ENCODE measurements at places on chromosomes 11 and 22. TPM values are rescaled to one million over a fixed set of nuclear protein-coding genes. Genes with fewer than 3 reads are reported as not detected.

DNA sequence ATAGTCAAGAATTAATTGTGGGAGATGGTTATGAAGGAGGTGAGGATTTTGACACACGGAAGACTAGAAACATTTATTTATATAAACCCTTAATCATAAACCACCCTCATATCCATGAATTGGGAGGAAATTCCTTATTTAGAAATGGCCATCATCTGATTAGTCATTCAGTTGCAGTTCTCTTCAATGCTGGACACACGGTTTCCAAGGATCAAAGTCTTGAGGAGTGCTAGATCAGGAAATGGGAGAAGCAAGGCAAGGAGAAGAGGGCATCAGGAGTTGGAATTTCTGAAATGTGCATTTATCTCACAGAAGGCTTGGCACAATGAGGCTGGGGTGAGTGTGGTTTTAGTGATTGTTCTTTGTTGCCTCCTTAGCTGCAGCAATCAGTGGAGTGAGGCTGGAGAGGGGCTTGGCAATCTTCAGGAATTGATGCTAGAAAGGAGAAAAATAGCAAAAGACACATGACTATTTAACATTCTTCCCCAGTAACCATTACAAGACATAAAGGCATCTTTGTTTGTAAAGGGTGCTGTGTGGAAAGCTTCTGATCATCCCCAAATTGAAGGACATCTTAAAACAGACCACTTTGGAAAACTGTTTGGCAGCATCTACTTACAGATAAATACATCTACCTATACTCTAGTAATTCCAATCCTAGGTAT, 21.6 kb upstream of the GDPD4 start:
- no peak overlapping the region for H3K27ac ChIP-seq
- DNase-seq = no peak

DNA sequence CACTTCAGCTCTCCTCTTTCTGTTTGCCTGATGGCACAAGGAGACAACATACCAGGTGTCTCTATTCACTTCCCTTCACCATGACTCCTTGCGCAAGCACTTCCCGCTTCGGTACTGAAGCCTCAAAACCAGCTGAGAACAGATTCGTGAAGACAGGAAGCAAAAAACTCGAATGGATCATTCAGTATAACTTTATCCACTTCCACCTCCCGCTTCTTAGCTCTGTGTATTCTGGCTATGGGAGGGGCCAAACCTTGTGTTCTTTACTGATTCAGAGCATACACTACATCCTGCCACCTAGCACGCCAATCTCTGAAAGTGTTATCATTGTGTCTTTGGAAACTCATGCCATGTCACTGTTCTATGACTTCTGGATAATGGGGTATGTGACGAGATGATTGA, 62.2 kb upstream of the ADA2 start:
- H3K27ac ChIP-seq = no peak overlapping the region
- H3K4me1 ChIP-seq = peaks cover 15% of the 10 kb centered on the region
- no peaks in the 10 kb centered on the region for H3K36me3 ChIP-seq
- H3K4me3 ChIP-seq = no peak overlapping the region

PAFAH1B2 gene
- 45.6 TPM for total RNA-seq

GRCh38 chr11:120465921-120466534, 45.5 kb upstream of the GRIK4 start:
- H3K4me1 ChIP-seq = no peaks in the 10 kb centered on the region
- DNase-seq = no peak
- no peak overlapping the region for H3K27ac ChIP-seq
- no peak overlapping the region for H3K4me3 ChIP-seq
- H3K36me3 ChIP-seq = no peaks in the 10 kb centered on the region
- H3K27me3 ChIP-seq = no peaks in the 10 kb centered on the region

DNA sequence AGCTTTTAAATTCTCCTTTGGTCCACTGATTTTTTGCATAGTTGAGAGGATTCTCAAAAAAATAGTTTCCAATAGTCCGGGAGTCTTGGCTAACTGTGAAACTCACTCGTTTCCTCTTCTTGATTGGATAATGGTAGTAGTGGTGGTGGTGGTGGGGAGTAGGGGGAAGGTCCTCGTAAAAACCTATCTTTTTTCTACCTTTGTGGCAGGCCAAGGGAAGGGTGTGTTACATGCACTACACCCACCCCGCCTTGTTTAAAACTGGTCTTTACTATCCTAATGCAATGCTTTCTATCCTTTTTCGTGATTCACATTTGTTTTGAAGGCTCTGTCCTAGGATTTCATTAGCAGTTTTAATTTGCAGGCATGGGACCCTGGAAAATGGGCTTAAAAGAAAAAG, 4.8 kb downstream of the TEAD1 start:
- peaks cover 6% of the 10 kb centered on the region for H3K4me1 ChIP-seq
- no peak for DNase-seq
- no peaks in the 10 kb centered on the region for H3K36me3 ChIP-seq
- H3K27ac ChIP-seq = no peak overlapping the region
- peaks cover 85% of the 10 kb centered on the region for H3K27me3 ChIP-seq
- H3K4me3 ChIP-seq = no peak overlapping the region

- H3K4me1 ChIP-seq = no peaks in the 10 kb centered on the region
- H3K27ac ChIP-seq = no peak overlapping the region
- no peak overlapping the region for H3K4me3 ChIP-seq
- H3K36me3 ChIP-seq = no peaks in the 10 kb centered on the region
These were observed 232.9 kb downstream of the BUD13 start for GRCh38 chr11:116539836-116540418.

PKP3 gene
- 0.60 TPM for total RNA-seq

DNA sequence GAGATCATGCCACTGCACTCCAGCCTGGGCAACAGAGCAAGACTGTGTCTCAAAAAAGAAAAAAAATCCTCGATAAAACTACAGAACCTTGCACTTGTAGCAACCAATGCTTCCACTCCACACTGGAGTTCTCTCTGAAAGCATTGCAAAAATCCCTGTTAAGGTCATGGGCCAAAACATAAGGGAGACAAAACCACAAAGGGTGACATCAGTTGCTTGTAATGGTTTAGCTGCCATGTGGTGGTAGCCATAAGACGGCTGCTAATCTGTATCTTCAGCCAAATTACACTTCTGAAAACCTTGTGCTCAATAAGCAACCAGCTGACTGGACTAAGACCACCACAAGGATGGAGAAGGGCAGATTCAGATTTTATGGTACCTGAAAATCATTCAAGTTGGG, 20.6 kb upstream of the TPH1 start:
- no peak overlapping the region for H3K27ac ChIP-seq
- H3K36me3 ChIP-seq = peaks cover 4% of the 10 kb centered on the region
- H3K4me1 ChIP-seq = no peaks in the 10 kb centered on the region
- H3K27me3 ChIP-seq = no peaks in the 10 kb centered on the region

- peaks cover 6% of the 10 kb centered on the region for H3K4me1 ChIP-seq
- DNase-seq = no peak
- peaks cover 6% of the 10 kb centered on the region for H3K27me3 ChIP-seq
- no peak overlapping the region for H3K4me3 ChIP-seq
- H3K27ac ChIP-seq = no peak overlapping the region
- H3K36me3 ChIP-seq = no peaks in the 10 kb centered on the region
These were observed 55.7 kb upstream of the EMID1 start for GRCh38 chr22:29149841-29150555.

PRRG4 gene
- total RNA-seq = 0.05 TPM

DNA sequence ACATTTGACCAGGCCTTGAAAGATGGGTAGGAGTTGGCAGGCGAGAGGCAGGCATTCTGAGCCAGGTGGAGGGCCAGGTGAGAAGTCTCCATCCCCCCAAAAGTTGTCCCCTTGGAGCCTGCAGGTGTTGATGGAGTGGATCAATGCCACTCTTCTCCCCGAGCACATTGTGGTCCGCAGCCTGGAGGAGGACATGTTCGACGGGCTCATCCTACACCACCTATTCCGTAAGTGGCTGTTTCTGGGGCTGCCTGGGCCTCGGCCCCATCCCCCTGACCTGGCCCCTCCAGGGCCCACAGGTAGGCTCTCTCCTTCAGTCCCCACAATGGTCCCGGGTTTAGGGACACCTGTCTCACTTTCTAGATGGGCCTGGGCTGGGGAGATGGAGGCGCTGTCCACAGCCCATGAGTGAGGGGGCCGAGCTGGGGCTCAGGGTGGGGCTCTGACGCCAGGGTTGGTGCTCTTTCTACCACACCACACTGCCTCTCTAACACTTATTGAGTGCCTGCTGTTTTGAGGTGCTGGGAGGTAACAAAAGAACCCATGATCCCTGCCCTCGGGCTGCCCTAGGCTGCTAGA, 7.0 kb downstream of the PARVG start:
- H3K4me1 ChIP-seq = peaks cover 41% of the 10 kb centered on the region
- peaks cover 31% of the 10 kb centered on the region for H3K36me3 ChIP-seq
- no peak for DNase-seq

DNA sequence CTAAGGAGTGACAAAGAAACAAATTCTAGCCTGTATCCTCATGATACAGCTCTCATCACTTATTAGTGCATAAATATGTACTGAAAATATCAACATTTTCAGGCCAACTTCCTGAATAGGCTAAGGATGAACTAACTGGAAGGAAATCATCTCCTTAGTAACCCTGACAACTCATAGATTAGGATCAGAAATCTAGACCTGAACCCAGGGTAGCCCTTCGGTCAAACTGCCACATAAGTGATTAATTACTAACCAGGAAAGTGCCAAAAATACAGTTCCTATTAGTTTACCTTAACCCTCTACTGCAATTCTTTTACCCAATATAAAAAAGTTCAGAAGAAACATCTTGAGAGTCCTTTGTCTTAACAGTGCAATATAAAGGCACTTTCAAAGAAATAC, 40.0 kb downstream of the AMBRA1 start:
- no peaks in the 10 kb centered on the region for H3K27me3 ChIP-seq
- peaks cover 6% of the 10 kb centered on the region for H3K36me3 ChIP-seq
- no peak for DNase-seq
- peaks cover 30% of the 10 kb centered on the region for H3K4me1 ChIP-seq
- H3K27ac ChIP-seq = peak overlapping the region; percentile 38

DNA sequence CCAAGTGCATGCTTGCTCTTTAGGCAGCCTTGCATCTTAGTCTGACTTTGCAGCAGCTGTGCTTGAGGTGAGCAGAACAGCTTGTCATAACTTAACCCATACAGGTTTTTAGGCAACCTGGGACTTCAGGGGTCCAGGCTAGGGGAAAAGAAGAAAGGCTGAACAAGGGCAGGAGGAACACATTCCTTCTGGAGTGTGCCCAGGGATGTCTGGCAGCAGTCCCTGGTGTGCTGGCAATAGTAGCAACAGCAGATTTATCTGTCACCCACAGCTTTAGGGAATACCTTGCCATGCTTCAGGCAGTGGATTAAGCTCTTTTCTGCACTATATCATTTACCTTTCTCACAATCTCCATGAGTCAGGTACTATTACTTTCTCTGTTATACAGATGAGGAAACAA, 513.0 kb downstream of the RAB38 start:
- no peaks in the 10 kb centered on the region for H3K27me3 ChIP-seq
- H3K27ac ChIP-seq = no peak overlapping the region
- no peak for DNase-seq
- no peaks in the 10 kb centered on the region for H3K36me3 ChIP-seq
- H3K4me3 ChIP-seq = no peak overlapping the region

GRCh38 chr11:129373489-129373953, 2.1 kb upstream of the BARX2 start:
- H3K36me3 ChIP-seq = no peaks in the 10 kb centered on the region
- H3K4me3 ChIP-seq = no peak overlapping the region

DNA sequence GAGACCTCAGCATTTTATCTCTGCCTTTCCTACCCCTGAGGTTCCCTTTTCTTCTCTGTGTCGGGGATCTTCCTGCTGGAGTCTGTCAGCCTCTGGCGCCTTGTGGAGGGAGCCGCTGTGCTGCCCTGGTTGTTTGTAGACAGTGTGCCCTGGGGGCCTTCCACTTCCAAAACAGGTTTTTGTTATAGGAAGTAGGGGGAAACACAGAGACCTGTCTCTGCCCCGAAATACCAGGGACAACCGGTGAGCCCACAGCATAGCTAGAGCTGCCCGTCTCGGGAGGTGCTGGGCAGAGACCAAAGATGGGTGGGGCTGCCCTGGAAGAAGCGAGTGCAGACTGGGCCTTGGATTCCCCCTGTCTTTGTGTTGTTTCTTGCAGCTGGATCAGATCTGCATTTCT, 8.0 kb downstream of the NCAPH2 start:
- H3K27ac ChIP-seq = no peak overlapping the region
- H3K4me3 ChIP-seq = no peak overlapping the region
- peaks cover 2% of the 10 kb centered on the region for H3K4me1 ChIP-seq
- H3K36me3 ChIP-seq = peaks cover 52% of the 10 kb centered on the region
- no peaks in the 10 kb centered on the region for H3K27me3 ChIP-seq
- no peak for DNase-seq

- H3K4me1 ChIP-seq = no peaks in the 10 kb centered on the region
- no peak overlapping the region for H3K27ac ChIP-seq
- no peaks in the 10 kb centered on the region for H3K27me3 ChIP-seq
- H3K36me3 ChIP-seq = no peaks in the 10 kb centered on the region
- no peak for DNase-seq
- H3K4me3 ChIP-seq = no peak overlapping the region
These were observed 17.9 kb upstream of the TENM4 start for GRCh38 chr11:79458709-79459108.

MYRF gene
- 0.31 TPM for total RNA-seq

PTPN5 gene
- not detected for total RNA-seq

TREH gene
- total RNA-seq = not detected

- no peak overlapping the region for H3K4me3 ChIP-seq
- no peaks in the 10 kb centered on the region for H3K27me3 ChIP-seq
- no peak overlapping the region for H3K27ac ChIP-seq
- no peak for DNase-seq
- peaks cover 11% of the 10 kb centered on the region for H3K4me1 ChIP-seq
- H3K36me3 ChIP-seq = no peaks in the 10 kb centered on the region
These were observed 31.3 kb downstream of the SERPINH1 start for GRCh38 chr11:75593286-75593915.

FGF19 gene
- total RNA-seq = not detected

FAU gene
- 1,937 TPM for total RNA-seq

GRCh38 chr22:28920757-28921584, 37.6 kb downstream of the ZNRF3 start:
- no peaks in the 10 kb centered on the region for H3K36me3 ChIP-seq
- peaks cover 12% of the 10 kb centered on the region for H3K27me3 ChIP-seq
- DNase-seq = no peak
- no peak overlapping the region for H3K27ac ChIP-seq
- no peaks in the 10 kb centered on the region for H3K4me1 ChIP-seq
- no peak overlapping the region for H3K4me3 ChIP-seq

DNA sequence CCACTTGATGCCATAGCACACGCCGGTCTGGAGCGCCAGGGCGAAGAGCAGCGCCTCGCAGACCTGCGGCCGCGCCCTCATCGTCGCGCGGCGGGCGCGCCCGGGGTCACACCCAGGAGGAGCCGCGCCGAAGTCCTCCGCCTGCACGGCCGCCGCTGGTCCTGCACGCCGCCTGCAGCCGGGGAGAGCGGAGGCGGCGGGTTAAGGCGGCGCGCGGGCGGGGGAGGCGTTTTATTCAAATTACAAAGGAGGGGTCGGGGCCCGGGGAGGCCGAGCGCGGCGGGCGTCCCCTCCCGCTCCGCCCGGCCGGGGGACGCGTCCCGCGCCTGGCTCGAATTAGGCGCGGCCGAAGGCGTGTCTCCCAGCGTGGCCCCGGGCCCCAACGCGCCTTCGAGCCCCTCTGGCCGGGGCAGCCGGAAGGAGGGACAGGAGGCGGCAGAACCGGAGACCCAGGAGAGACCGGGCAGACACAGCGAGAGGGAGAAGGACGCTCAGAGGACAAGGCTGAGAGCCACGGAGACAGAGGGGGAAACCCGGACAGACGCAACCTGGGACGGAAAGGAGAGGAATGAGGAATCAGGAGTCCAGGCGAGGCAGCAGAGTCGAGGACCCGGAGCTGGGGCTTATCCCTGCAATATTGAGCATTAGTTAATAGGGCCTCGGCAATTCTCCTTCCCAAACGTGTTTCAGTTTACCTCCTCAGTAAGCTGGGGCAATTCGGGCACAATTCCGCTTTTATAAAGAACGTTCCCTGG, at the start of gene WNT11:
Gene WNT11, minus strand, starts transcription at position 176 of the 755 bp plus-strand sequence. Its CDS starts 95 bp downstream, at position 81.
- no peak within 1 kb of the TSS for H3K27ac ChIP-seq
- peaks cover 56% of the 10 kb centered on the region for H3K4me1 ChIP-seq
- H3K36me3 ChIP-seq = no peaks in the 10 kb centered on the region
- no peak for DNase-seq
- H3K27me3 ChIP-seq = peaks cover 74% of the 10 kb centered on the region

MAPK8IP1 gene
- 2.4 TPM for total RNA-seq
